T-helper 2 cell treated with Interferon-gamma antibody and Interleukin-4, amounts not matched to agents 100 ng/mL and 5 ng/mL, for 36 hours (primary cell): ENCODE measurements at places on chromosomes 1 and 21. TPM values are rescaled to one million over a fixed set of nuclear protein-coding genes. Genes with fewer than 3 reads are reported as not detected.

The OLFML3 gene
- total RNA-seq: 0.11 and 0.14 TPM in 2 replicates

The SAMD13 gene
- total RNA-seq: 0.36 TPM in 1 of 2 replicates, not detected in the other

The TSSK3 gene
- total RNA-seq: 0.64 and 1.7 TPM in 2 replicates

The IFNAR1 gene
- total RNA-seq: 32.3 and 33.6 TPM in 2 replicates

The OR6N1 gene
- total RNA-seq: not detected in 2 replicates

The FCGR1A gene
- total RNA-seq: not detected in 2 replicates

The FCRL5 gene
- total RNA-seq: not detected in 2 replicates

The MASP2 gene
- total RNA-seq: 0.09 and 0.18 TPM in 2 replicates
